ENCODE measurements at places on chromosomes 13 and 19. TPM values are rescaled to one million over a fixed set of nuclear protein-coding genes. Genes with fewer than 3 reads are reported as not detected.

The COG3 gene
- total RNA-seq, result 15.6 TPM

The FSD1 gene
- 22.9 TPM for total RNA-seq

The B3GLCT gene
- total RNA-seq, result 5.8 TPM

The KIR2DL4 gene
- not detected for total RNA-seq

The FFAR2 gene
- not detected for total RNA-seq

Data from epithelial cell of proximal tubule (primary cell).